ENCODE measurements at places on chromosomes 11 and 22.

- DNase-seq = no peak
These were observed 12.8 kb downstream of the BRSK2 start for GRCh38 chr11:1402355-1403077.

- no peak for DNase-seq
These were observed 28.7 kb downstream of the KCNC1 start for GRCh38 chr11:17763244-17763643.

DNA sequence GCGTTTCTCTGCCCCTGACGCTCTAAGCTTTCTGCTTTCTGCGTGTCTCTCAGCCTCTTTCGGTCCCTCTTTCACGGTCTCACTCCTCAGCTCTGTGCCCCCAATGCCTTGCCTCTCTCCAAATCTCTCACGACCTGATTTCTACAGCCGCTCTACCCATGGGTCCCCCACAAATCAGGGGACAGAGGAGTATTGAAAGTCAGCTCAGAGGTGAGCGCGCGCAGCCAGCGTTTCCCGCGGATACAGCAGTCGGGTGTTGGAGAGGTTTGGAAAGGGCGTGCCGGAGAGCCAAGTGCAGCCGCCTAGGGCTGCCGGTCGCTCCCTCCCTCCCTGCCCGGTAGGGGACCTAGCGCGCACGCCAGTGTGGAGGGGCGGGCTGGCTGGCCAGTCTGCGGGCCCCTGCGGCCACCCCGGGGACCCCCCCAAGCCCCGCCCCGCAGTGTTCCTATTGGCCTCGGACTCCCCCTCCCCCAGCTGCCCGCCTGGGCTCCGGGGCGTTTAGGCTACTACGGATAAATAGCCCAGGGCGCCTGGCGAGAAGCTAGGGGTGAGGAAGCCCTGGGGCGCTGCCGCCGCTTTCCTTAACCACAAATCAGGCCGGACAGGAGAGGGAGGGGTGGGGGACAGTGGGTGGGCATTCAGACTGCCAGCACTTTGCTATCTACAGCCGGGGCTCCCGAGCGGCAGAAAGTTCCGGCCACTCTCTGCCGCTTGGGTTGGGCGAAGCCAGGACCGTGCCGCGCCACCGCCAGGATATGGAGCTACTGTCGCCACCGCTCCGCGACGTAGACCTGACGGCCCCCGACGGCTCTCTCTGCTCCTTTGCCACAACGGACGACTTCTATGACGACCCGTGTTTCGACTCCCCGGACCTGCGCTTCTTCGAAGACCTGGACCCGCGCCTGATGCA, at the start of gene MYOD1:
TSS of gene MYOD1 (plus strand) at position 544 of the 910 bp plus-strand sequence. CDS start at position 756, 212 bp downstream.
- DNase-seq = no peak

GRCh38 chr11:3227568-3228444, 4.4 kb downstream of the MRGPRE start:
- no peak for DNase-seq

DNA sequence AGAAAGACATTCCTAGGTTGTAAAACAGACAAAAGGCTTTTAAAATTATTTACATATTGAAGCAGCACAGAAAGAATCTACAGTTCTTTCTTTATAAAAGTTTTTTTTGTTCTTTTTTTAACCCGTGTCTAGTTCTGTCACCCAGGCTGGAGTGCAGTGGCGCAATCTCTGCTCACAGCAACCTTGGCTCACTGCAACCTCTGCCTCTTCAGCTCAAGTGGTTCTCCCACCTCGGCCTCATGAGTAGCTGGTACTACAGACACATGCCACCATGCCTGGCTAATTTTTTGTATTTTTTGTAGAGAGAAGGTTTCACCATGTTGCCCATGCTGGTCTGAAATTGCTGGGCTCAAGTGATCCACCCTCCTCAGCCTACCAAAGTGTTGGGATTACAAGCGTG, 3.8 kb upstream of the INCENP start:
- DNase-seq = no peak

DNA sequence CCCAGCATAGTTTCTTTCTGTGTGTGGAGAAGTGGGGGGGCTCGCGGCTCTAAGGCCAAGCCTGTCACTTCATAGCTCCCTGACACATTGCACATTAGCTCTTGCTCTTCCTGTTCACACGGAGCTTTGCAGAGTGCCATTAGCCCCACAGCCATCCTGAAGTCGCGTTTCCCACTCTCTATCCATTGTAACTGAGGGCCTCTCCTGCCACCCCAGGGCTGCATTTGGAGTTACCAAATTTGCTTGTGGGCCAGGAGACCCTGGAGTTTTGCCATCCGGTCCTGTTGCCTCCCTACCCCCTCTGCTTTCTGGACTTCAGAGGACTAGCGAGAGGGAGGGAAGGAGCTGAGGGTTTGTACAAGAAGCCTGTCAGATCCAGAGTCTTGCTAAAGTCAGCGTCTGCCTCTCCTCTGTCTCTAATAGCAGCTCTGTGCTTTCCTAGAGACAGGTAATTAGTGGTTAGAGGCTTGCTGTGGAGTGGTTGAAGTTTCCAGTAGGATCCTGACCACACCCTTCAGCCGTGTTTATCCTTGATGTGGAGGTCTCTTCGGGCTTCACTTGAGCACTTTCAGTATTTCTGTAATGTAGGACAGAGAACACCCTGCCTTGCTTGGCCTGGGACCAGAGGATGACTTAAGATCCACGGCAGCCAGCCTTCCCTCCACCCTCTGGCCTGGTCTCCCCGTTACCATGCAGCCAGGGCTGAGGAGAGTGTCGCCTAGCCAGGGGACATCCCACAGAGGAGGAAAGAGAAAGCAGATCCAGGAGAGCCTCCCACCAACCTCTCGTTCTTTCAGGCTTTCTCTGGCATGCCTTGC, 14.1 kb downstream of the DCPS start:
- no peak for DNase-seq

GRCh38 chr11:118184784-118185579, 8.5 kb upstream of the SCN2B start:
- no peak for DNase-seq

GRCh38 chr11:76161261-76161961, 44.9 kb downstream of the WNT11 start:
- DNase-seq = no peak

DNA sequence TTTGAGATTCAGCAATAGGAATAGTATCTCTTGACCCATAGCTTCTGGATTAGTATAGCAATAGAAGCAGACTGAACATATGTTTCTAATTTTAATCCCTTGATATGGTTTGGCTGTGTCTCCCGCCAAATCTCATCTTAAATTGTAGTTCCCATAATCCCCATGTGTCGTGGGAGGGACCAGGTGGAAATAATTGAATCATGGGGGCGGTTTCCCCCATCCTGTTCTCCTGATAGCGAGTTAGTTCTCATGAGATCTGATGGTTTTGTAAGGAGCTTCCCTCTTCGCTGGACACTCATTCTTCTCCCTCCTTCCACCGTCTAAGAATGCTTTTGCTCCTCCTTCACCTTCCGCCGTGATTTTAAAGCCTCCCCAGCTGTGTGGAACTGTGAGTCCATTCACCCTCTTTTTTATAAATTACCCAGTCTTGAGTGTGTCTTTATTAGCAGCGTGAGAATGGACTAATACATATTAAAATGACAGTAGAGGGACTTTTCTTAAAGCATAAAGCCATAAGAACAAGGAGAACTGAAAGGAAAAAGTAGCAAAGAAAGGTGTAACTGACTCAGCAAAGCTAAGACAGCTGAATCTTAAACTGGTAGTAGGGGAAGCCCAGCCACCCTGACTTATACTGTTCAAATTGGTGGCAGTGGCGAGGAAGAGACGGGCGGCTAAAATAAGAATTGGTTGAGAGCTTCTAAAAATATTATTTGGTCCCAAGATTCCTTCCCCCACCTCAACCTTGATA, 20.3 kb upstream of the SLN start:
- no peak for DNase-seq

GRCh38 chr11:47001781-47002181, 65.2 kb downstream of the CSTPP1 start:
- DNase-seq = no peak

- no peak for DNase-seq
These were observed 87.8 kb upstream of the CARD18 start for GRCh38 chr11:105227363-105227762.

Measured in activated T-cell treated with anti-CD3 and anti-CD28 coated beads for 24 hours (primary cell).